Activated CD4-positive, alpha-beta T cell treated with anti-CD3 and anti-CD28 coated beads for 48 hours (primary cell): ENCODE measurements at places on chromosomes 3 and 15.

GRCh38 chr15:98528046-98528725 is 120.2 kb upstream of the IGF1R start:
- DNase-seq = no peak

GRCh38 chr3:88321363-88322050 is 171.7 kb downstream of the C3orf38 start:
- DNase-seq = no peak

- no peak for DNase-seq
These were observed 198.6 kb upstream of the PLSCR5 start for GRCh38 chr3:146803745-146804144.

DNA sequence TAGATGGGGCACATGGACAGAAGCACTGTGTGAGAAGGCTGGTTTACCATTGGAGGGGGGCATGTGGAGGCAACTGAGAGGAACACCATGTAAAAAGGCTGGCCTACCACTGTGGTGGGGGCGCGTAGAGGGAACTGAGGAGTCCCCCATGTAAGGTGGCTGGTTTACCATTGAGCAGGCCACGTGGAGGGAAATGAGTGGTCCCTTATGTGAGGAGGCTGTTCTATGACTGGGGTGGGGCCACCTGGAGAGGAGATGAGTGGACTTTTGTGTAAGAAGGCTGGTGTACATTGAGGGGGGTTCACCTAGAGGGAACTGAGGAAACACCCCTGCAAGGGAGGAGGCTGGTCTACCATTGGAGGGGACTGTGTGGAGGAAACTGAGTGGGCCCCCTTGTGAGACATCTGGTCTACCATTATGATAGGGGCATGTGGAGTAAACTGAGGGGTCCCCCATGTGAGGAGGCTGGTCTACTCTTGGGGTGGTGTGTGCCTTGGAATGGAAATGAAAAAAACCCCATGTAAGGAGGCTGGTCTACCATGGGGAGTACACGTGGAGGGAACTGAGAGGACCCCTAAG is 156.9 kb downstream of the FBLN2 start:
- DNase-seq = no peak

GRCh38 chr15:89830639-89831038 is 16.0 kb upstream of the ANPEP start:
- DNase-seq = no peak
